ENCODE measurements at places on chromosomes 13 and 19.
A peak's percentile ranks its signal among the peaks of the same experiment; 100 is the strongest.

DNA sequence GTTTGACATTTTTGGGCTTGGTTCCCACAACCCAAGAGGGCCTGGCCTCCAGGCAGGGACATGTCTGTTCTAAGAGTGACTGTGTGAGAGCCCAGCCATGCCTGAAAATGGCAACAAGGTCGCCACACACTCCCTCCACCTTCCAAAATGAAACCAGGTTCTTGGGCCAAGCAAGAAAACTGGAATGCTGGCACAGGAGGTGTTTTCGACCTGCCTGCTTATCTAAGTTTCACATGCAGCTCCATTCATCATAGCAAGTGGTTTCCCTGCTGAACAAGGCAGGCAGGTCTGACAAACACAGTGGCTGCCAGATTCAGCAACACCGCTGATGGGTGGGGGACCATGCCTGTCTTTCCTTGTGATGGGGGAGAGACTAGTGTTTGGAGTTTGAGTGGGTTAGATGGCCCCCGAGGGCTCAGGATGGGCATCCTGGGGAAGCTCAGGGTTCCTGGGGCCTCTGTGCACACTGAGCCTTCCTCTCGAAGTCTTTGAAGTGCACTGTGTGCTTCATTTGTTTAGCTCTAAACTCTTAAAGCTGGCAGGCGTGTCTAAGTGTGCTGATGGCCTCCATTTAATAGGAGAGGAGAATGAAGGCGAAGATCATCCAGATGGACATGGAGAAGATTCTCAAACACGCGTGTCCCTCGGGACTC is 17.9 kb upstream of the GAS6 start:
- peak; percentile 60 for ATAC-seq

GRCh38 chr13:66339214-66339613 is 890.9 kb downstream of the PCDH9 start:
- ATAC-seq: no peak

DNA sequence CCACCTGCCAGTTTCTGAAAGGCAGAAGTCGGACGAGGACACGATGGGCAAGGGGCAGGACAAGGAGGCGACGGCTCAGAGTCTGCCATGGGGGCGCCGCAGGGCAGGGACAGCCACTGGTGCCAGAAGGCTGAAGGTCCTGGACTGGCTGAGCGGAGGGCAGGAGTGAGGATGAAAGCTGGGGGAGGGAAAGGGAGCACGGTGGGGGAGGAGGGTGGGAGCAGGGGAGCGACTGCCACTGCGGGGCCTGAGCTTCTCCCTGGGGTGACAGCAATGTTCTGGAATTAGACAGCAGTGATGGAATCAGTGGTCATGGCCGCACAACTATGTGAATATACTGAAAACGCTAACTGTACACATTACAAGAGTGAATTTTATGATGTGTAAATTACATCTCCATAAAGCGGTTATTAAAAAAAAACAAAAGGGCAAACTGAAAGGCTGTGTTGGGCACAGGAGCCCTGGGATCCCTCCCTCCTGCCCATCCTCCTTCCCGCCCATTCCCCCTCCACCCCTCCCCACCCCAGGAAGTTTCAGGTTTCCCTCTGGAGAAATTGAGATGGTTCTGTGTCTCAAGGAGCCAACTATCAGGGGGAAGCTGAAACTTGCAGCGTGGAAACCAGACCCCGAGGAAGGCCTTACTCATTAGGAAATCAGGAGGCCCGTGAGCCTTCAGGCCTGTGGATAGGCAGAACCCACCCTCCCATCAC is 15.9 kb downstream of the MLLT1 start:
- ATAC-seq: no peak

- ATAC-seq: no peak
Observed at GRCh38 chr13:28964052-28964451, 143.9 kb downstream of the MTUS2 start.

DNA sequence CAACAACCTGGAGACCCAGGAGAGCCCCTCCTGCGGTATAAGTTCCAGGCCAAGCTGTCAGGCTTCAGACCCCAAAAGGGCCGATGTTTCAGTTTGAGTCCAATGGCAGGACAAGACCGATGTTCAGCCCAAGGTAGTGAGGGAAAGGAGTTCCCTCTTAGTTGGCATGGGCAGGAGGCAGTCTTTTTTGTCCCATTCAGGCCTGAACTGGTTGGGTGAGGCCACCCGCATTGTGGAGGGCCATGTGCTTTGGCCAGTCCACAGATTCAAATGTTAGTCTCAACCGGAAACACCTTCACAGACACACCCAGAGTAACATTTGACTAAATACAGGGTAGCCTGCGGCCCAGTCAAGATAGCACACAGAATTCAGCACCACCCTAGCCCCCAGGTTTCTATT is 89.6 kb upstream of the ANKRD10 start:
- ATAC-seq: no peak

- peak; percentile 79 for ATAC-seq
Observed at GRCh38 chr13:98910501-98910951, 67.3 kb downstream of the DOCK9 start.

- ATAC-seq: no peak
Observed at GRCh38 chr13:40596484-40596883, 70.0 kb downstream of the FOXO1 start.

- ATAC-seq: peak; percentile 67
Observed at GRCh38 chr19:39403331-39404312, 3.0 kb upstream of the ZFP36 start.

DNA sequence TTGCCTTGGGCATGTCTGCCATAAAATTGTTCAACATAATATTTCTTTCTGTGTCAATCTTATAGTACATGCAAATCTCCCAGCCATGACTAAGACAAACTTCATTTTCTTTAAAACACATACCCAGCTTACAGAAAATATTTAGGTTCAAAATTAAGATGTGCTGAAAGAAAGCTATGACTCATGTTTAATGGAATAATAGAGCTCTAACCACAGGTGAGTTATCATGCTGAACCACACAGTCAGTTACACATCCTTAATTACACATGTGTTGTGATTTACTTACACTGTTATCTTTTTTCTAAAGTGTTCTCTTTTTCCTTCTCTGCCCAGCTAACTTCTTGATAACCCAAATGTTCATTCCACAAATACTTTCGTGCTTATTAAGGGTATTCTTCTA is 1831.2 kb downstream of the OLFM4 start:
- no peak for ATAC-seq

- no peak for ATAC-seq
Observed at GRCh38 chr19:39332293-39332692, 3.5 kb downstream of the GMFG start.

DNA sequence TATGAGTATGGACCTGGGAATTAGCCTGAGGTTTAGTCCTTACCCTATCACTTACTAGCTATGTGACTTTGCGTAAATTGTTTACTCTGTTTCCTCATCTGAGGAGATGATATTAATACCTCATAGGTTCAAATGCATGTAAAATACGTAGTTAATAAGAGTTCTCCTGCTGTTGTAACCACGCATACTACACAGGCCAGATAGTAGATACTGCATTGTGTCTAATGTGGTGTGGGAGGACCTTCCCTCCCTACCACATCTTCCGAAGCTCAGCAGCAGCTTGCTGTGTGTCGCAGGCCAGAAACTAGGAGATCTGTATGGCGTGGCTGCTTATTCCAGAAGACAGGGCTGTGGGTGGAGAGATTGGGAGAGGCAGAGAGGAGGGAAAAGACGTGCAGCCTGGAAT is 23.0 kb downstream of the GTF2F2 start:
- no peak for ATAC-seq

DNA sequence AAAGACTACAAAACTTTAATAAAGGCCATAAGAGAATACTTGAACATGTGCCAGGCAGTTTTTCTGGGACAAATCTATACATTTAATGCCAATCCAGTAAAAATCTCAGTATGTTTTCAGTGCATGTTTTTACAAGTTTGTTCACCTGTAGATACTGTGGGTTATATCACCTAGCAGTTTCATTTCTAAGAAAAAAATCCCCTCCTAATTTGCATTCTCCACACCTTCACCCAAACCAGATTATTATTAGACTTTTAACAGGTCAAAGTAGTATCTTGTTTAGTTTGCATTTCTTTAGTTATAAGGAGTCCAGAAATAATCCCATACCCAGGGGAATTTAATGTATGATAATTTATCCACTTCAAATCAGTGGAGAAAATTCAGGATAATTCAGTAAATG is 17.0 kb upstream of the LPAR6 start:
- no peak for ATAC-seq

- ATAC-seq: no peak
Observed at GRCh38 chr13:114057166-114058050, 75.0 kb downstream of the RASA3 start.

DNA sequence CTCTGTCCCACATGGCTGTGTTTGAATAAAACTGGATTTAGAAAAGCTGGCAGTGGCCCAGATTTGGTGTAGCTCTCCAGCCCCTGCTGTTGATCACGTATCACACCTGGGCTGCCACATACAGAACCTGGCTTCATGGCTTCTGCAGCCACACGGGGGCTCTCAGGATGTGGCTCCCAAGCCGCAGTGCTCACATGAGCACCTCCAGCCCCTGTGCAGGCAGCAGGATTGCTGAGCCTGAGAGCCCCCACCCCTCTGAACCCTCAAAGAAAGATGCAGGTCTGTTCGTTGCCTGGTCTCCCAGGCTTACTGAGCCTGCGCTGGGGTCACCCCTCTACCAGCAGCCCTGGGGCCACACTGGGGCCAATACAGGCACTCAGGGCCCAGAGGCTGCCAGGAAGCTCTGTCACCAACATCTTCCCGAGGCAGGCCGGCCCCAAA is 2.7 kb downstream of the PLEKHF1 start:
- ATAC-seq: no peak

- no peak for ATAC-seq
Observed at GRCh38 chr19:55344444-55344843, 4.8 kb downstream of the KMT5C start.

DNA sequence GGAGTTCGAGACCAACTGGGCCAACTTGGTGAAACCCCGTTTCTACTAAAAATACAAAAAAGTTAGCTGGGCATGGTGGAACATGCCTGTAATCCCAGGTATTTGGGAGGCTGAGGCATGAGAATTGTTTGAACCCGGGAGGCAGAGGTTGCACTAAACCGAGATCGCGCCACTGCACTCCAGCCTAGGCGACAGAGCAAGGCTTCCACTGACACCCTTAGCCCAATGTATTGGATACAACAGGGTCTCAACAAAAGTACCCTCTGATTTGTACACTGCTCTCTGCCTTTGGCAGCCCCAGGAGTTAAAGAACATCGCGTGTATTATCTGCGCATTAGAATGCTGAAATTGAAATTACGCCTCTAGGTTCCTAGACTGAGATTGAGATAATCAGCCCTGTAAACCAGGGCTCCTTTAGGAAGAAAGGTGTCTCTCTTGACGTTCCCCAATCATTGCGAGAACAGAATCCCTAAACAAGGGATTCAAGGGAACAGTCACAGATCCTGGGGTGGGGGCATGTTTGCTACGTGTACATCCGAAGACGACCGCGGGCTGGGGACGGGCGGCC is 21.9 kb downstream of the IPO5 start:
- no peak for ATAC-seq

DNA sequence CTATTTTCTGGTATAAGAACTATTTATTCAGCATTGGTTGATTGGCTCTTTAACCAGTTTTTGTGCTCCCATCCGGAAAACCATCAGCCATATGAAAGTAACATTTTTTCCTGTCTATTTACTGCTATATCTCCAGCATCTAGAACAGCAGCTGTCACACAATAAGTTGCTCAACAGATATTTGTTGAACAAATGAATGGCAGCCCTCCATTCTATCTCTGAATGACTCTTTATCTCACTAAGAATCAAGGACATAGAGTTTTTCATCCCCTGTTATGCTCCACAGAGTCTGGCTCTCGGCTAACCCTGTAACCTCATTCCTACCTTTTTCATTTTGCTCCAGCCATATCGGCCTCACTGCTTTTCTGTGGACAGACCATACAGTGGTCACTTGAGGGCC is 145.5 kb downstream of the SLITRK6 start:
- no peak for ATAC-seq

- ATAC-seq: no peak
Observed at GRCh38 chr19:1017115-1017905, 3.6 kb downstream of the TMEM259 start.

GRCh38 chr13:21517576-21517975 is 58.5 kb upstream of the ZDHHC20 start:
- no peak for ATAC-seq

- no peak for ATAC-seq
Observed at GRCh38 chr13:52767949-52768516, 28.4 kb upstream of the CNMD start.

DNA sequence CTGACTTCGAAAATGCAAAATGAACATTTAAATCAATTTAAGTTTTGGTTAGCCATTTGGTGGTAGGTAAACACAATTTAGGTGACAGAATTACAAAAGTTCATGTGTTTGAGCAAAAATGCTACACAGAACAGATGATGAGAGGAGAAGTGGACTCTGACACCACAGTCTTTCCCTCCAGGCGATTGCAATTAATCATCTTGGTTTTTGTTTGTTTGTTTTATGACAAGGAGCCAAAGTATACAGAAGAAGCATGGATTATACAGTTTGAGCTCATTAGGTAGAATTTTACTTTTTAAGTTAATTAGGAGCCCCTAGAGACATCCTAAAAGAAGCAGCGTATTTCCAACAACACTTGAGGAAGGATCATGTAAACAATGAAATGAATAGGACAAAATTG is 49.3 kb upstream of the FREM2 start:
- ATAC-seq: no peak

GRCh38 chr13:79543883-79544282 is 62.9 kb downstream of the NDFIP2 start:
- no peak for ATAC-seq

GRCh38 chr13:51225029-51225428 is 2.8 kb downstream of the FAM124A start:
- no peak for ATAC-seq

DNA sequence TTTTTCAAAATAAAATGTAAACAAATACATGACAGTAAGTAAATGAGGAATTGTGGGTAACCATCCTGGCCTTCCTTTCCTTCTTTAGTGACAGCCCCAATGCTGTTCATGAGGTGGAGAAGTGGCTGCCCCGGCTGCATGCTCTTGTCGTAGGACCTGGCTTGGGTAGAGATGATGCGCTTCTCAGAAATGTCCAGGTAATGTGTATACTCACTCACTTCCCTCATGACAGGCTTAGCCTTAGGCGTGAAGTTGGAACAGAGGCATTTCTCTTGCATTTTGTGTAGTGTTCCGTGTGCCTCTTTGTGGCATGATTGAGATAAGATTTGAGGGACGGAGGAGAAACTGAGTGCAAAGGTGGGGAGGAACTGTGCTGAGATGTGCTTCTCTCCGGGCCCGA is 12.0 kb downstream of the NAXD start:
- ATAC-seq: no peak

DNA sequence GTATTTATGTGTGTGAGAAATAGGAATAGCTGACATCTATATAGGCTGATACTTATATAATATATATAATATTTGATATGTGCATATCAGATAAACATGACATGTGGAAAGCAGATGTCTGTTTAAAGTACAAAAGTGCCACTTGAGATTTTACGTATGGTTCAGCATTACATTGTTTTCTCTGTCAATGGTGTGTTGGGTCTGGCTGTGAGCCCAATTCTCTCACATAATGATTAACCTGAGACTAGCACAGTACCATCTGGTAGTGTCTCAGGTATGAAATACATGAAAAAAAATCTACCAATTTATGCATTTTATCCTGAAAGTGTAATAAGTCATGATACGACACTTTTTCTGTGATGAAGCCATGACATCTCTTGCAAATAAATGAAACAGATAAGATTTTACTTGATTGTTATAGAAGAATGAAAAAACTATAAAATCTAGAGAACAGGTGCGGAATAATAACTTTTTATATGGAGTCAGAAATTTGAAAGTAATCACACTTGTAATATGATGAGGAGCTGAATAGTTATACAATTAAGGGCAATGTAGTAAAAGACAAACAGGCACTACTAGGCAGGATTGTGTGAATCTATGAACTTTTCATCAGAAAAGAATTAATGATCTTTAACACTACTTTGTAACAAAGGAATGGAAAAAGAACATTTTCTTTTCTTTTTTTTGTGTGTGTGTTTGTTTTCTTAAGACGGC is 1405.0 kb downstream of the OLFM4 start:
- no peak for ATAC-seq
